Fibroblast of skin of left biceps (primary cell): ENCODE measurements at places on chromosomes 3 and 15.

DNA sequence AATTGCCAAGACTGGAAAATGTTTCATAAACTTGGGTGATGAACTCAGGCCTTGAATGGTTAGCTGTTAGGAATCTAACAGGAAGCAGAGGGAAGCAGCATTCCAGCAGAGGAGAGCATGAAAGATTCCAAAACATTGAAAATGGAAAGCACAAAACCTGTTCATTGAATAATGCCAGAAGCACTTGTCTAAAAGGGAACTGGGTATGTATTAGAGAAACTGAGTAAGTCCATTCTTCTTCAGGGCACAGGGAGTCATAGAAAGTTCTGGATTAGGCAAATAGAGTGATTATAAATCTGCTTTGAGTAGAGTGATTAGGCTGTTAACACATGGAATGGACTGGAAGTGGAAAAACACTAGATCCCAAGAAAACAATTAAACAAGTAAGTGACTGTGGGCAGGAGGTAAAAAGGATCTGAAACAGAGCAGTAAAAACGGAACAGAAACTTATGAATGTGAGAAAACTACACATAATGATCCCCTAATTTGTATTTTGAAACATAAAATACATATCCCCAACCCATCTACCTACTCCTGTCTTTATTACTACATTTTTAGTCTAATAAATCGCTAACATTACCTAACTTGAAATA, 343.4 kb downstream of the TBC1D5 start:
- DNase-seq = no peak

GRCh38 chr3:8768364-8769087, 887 bp downstream of the OXTR start:
- no peak for DNase-seq

DNA sequence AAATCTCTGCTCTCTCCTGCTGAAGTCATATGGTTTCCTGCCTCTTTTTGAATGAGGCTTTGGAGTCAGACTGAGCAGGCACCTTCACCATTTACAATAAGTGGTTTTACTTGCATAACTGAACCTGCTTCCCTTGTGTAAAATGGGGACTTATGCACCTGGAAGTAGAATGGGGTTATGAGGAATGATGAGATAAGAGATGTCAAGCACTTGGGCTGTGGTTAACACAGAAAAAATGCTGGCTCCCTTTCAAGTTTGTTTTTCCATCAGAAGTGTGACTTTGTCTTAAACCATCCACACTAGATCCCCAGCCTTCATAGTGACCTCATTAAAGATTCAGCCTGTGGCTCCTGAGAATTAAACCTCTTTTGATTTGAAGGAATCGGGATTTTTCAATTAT, 5.2 kb downstream of the EXOSC7 start:
- DNase-seq = no peak

GRCh38 chr15:67181221-67181639, 73.2 kb downstream of the AAGAB start:
- no peak for DNase-seq

DNA sequence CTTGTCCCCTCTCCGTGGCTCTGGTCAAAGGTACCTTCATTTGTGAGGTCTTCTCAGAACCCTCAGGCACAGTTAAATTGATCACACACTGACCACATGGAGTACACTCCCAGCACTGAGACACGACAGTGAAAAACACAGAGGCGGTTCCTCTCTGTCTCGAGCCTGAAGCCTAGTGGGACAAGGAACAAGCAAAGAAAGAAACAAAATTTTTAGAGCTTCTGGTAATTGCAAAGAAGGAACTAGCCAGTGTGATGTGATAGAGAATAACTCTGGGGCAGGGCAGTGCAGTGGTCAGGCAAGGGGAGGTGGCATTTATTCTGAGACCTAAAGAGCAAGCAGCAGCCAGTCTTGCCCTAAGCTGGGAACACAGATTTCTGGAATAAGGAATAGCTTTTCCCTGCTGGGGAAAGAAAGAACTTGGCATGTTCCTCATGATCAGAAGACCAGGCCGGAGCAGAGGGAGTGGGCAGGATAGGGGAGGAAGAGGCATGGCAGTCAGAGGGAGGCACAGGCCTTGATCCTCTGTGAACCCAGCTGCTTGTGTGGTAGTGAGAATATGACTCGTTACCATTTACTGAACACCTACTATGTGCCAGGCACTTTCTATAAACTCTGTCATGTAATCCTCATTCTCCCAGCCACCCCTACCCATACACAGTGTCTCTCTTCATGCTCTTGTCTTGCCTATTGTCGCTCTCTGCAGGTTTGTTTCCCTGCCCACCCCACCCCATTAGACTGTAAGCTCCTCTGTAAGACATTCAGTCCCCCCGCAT, 262.3 kb upstream of the HES1 start:
- DNase-seq = no peak

GRCh38 chr3:186411994-186412393, 50.0 kb upstream of the DGKG start:
- DNase-seq = no peak

- no peak for DNase-seq
Measured at GRCh38 chr15:45221967-45222366, 30.1 kb upstream of the SLC28A2 start.

GRCh38 chr3:42633544-42633943, 20.0 kb upstream of the ZBTB47 start:
- DNase-seq = no peak

DNA sequence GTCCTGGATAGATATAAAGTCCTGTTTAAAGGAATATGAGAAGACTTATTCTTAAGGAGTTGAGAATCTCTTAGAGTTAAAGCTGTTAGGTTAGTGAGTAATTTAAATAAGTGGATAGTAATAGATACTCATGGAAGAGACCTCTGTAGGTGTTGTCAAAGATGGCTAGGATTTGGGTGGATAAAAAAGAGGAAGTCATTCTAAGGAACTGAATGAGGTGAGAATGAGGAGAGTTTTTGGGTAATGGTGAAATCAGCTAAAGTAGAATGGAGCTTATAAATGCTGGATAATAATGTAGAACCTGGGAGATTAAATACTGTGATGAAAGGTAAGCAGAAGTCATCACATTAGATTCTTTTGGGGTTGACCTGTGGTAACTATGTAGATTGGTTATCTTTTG, 8.1 kb downstream of the ARIH1 start:
- DNase-seq = no peak

- DNase-seq = no peak
Measured at GRCh38 chr15:55281517-55282228, 7.9 kb downstream of the RAB27A start.

DNA sequence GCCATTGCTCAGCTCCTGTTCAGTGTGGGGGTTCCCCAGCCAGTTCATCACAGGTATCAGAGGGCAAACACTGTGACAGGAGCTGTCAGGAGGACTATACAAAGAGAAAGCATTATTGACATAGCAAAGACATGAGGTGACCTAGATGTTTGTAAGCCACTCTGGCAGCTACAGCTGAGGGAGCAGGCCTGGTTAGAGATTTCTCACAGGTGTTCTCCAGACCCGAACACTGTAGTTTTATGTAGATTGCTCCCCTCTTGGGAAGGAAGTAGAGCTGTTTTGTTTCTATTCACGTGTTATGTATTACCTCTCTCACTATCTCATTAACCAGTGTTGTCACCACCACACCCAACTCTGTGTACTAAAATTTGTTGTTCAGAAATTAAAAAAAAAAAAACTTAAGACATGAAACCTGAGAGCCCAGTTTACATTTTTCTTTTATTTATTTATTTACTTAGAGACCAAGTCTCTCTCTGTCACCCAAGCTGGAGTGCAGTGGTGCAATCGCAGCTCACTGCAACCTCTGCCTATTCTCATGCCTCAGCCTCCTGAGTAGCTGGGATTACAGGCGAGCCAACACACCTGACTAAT, 123.7 kb downstream of the RBPMS2 start:
- DNase-seq = no peak

- no peak for DNase-seq
Measured at GRCh38 chr3:13214847-13215472, 141.7 kb upstream of the IQSEC1 start.

DNA sequence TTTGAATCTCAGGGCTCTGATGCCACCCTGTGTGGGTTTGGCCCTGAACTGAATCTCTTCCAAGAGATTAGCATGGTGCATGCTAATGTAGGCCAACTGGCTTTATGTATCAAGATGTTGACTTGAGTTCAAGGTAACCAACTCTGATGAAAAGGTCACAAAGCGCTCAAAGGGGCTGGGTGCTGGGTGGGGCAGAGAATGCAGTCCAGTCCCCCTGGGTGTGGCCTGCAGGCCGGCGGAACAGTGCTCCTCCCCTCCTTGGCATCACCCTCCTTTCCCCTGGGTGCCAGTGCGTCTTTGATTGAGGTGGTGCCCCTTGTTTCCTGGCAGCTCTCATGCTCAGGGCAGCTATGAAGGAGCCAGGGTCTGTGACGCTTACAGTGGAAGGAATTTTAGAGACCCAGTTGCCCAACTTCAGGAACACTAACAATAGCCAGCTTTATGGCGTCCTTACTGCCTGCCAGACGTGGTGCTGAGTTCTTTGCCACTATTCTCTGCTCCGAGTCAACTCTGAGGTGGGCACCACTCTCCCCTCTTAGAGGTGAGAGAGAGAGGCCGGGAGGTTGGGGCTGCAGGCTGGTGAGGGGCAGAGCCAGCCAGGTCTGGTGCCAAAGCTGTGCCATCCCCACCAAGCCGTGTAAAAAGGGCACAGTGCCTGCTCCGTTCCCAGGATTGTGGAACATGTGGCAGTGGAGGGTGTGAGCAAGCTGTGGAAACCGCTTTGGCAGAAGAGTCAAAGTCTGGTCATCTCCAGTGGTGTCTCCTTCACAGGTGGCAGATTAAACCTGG, 9.8 kb downstream of the SYNM start:
- no peak for DNase-seq

DNA sequence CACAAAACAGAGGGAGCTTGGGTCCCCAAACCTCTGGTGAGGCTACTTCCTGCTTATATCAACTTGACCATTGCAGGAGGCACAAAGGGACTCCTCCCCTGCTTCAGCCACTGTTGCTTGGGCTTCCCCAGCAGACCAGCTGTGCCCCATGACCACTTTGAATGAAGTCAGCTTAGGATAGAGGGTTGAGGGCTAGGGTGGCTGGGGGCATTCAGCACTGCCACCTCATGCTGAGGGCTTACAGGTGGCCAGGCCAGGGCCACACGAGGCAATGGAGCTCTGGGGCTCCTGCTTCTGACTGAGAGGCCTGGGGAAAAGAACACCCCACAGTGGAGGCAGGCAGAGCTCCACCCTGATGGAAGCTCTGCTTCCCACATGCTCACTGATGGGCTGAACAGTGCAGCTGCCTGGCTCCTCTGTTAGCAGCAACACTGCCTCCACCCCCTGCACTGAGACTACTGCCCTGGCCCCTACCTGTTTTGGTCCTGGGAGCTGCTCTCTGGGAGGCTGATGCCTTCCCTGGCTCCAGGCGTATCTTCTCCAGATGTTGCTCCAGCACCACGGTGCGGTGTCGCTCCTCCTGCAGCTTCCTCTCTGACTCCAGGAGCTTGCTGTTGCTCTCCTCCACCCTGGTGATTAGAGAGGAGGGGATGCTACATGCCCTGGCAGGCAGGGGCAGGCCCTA, 10.2 kb upstream of the HHATL start:
- DNase-seq = no peak

DNA sequence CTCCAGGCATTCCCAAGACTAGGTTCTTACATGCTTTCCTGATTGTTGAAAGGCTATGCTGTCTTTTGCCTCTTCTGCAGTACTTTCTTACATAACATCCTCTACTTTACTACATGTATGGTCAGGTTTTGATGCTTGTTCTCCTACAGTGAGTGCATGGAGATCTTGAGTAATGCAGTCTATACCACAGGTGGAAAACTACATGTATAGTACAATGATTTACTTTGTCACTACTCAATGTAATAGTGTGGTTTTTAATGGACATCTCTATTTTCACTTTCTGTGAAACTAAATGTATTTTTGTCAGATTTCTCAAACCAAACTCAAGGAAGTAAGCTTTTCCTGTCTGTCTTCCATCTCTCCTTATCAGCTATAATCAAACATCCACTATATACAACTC, 657.0 kb downstream of the TUSC7 start:
- DNase-seq = no peak

DNA sequence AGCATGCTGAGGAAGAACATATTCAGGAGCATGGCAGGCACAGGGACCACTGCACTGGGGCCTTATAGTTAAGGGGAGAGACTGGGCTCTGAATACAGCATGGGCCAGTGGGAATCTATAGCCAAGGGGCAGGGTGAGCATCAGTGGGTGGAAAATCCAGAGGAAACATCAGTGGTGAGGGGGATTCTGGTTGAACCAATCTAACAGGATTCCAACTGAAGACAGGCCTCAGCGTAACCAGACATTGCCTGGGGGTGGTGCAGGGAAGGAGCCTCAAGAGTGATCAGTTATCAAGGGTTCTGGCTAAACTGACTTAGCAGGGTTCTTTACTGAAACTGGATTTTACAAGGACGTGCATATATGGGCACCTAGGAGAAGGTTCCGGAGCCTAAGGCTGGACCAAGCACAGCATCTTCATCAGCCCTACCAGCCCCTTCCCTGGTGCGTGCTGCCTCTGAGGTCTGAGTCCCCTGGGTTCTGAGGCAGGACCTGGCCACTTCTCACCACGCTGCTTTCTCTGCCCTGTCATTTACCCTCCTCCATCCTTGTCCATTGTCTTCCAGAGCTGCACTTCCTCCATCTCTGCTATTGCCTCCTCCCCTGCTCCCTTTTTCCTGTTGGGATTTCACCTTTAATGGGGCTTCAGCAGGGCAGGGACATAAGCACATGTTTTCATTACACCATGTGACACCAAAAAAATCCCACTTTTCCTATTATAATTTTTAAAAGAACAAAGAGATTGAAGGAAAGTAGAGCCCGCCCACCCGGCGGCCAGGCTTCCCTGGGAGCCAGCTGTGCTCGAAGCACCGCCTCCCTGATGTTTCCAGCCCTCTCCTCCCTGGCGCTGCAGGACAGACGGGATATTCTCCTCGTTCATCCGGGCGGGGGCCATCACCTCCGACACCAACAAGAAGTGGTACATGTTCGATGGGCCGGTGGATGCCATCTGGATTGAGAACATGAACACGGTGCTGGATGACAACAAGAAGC, 52.1 kb downstream of the DNAH1 start:
- no peak for DNase-seq

GRCh38 chr3:123201223-123201556, 553 bp upstream of the SEC22A start:
- no peak for DNase-seq

- DNase-seq = no peak
Measured at GRCh38 chr3:47540281-47540680, 26.8 kb upstream of the ELP6 start.

- DNase-seq = no peak
Measured at GRCh38 chr15:74783072-74783807, 1.4 kb downstream of the CSK start.

GRCh38 chr3:158531334-158531733, 39.7 kb upstream of the MLF1 start:
- no peak for DNase-seq

GRCh38 chr3:178505832-178506231, 30.4 kb upstream of the KCNMB2 start:
- DNase-seq = no peak

DNA sequence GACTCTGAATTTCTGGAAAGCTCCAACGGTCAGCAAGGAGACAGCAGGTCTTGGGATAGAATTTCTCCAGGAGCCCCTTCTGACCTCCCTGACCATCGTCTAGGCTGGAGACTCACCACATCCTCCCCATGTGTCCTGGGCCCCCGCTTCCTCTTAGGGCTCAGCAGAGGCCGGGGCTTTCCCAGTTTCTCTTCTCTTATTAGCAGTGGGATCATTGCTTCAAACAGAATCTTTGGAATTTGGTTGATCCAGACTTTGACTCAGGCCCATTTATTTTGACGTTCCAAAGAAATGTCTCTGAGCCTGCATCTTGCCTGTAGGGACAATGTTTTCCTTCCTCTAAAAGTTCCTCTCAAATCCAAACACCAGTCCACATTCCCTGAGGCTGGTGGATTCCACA, 38.4 kb upstream of the SLC6A6 start:
- DNase-seq = no peak

GRCh38 chr15:75170711-75171341, 30.9 kb upstream of the C15orf39 start:
- no peak for DNase-seq
